Fibroblast of villous mesenchyme (primary cell): ENCODE measurements at places on chromosomes 7 and 10. TPM values are rescaled to one million over a fixed set of nuclear protein-coding genes. Genes with fewer than 3 reads are reported as not detected.

Gene DRGX
- total RNA-seq: not detected in 2 replicates

Gene MINDY4
- 11.0 and 17.3 TPM in 2 replicates for total RNA-seq

Gene NXPH1
- total RNA-seq: not detected in 2 replicates

Gene SHOC2
- 50.9 and 69.5 TPM in 2 replicates for total RNA-seq

Gene CHST15
- total RNA-seq: 7.4 and 16.4 TPM in 2 replicates
